ENCODE measurements at places on chromosomes 4 and X.

- no peak for DNase-seq
These were observed 15.3 kb downstream of the C4orf50 start for GRCh38 chr4:6002926-6003325.

GRCh38 chr4:8113611-8114377, 44.8 kb downstream of the ABLIM2 start:
- DNase-seq = no peak

DNA sequence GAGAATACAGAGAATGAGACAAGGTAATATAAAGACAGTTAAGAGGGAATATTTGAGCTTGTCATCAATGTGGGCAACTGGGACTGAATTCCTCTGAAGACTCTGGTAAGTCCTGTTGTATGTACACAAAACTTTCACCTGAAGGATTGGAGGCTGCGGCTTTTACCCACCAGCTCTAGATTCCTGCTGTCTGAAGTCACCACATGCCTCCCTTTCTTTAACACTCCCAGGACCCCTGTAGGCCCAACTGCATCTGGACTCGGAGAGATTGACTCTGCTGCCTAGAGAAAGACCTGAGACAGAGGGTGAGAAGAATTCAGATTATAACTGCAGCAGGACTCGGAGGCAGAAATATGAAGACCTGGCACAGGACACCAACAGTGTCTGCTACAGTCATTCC, 1048.0 kb downstream of the PDHA2 start:
- no peak for DNase-seq

DNA sequence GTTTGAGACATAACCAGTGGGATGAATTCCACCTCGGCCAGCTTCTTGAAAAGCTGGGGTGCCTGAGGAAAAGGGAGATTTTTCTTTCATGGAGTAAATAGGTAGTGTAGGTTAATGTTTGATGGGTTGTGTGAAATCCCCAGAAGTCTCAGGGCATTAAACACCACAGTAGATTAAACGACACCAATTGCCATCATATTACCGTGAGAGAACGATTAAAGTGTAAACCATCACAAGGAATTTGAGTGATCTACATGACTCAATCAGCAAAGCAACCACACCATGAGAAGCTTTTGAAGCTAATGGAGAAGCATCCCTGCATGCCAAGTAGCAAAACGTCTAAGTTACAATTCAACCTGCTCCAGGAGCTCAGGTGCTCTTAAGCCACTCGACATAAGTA, 322.5 kb upstream of the GATB start:
- DNase-seq = no peak

DNA sequence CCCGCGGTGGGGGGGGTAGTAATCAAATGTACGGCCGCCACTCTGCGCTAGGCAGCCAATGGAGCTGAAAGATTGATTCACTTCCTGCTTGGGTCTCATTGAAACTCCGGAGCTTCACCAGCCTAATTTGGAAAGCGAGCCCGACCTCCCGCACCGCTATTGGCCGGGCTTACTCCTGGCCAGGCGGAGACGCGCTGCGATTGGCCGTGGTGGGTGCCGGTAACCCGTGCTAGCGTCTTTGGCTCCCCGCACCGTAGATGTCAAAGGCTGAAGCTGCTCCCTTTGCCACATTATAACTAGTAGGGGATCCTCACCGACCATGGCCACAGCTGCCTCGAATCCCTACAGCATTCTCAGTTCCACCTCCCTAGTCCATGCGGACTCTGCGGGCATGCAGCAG, at the start of gene POU3F4:
Gene POU3F4, plus strand, starts transcription at position 285 of the 400 bp plus-strand sequence. Its CDS starts 35 bp downstream, at position 320.
- no peak for DNase-seq

DNA sequence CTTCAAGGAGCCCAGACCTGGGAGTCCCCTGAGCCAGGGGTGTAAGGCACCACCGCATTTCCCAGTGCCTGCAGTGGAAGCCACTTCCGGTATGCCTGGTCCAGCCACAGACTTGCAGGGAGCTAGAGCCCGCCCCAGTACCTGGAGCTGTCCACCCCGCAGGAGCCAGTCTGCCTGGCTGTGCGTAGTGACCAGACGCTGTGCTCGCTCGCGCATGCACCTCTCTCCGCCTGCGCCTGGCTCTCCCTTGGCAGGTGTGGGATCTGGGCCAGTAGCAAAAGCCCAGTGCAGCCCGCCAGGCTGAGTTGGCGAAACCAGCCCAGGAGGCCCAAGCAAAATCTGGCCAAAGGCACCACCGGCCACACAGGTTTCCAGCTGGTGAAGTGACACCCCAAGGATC, 973.7 kb upstream of the AGA start:
- DNase-seq = no peak

GRCh38 chr4:48909697-48910096, 3.1 kb upstream of the OCIAD2 start:
- peak; percentile 73 for DNase-seq

- DNase-seq = no peak
These were observed 334.1 kb downstream of the PCDH7 start for GRCh38 chr4:31054295-31054694.

GRCh38 chr4:46927201-46927600, 18.2 kb upstream of the COX7B2 start:
- no peak for DNase-seq

DNA sequence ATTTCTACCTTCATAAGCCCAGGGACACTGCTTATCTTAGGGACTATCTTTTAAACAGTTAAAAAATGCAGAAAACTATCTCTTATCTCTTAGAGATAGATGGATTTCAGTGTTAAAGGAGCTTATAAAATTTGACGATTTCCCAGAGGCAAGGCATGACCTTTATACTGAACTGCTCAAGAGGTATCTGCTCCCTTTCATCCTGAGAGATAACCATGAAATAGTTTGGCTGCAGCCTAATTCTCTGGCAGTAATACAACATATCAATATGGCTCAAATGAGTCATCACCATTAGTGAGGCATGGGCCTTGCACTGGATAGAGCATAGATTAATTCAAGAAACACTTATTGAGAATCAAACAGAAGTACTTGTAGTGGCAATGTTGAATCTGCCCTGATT, 348.2 kb upstream of the GRIA3 start:
- no peak for DNase-seq

DNA sequence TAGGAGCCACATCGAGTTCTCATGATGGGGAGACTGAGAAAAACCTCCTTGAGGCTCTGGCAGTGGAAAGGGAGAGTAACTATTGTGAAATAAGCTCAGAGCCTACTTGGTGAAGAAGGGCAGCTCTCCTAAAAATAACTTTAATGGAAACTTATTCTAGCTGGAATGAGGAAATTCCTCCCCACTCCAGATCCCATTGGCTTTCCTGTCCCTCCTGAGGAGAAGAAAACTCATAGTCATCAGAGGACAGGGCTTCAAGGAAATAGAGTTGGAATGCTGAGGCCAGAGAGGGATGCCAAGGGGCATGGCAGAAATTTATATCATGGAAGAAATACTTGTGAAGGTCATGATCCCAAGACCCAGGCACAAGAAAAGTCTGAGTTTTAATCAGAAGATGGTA, 70.7 kb upstream of the TAPT1 start:
- no peak for DNase-seq

- no peak for DNase-seq
These were observed 243.2 kb upstream of the NOCT start for GRCh38 chr4:138772366-138772765.

DNA sequence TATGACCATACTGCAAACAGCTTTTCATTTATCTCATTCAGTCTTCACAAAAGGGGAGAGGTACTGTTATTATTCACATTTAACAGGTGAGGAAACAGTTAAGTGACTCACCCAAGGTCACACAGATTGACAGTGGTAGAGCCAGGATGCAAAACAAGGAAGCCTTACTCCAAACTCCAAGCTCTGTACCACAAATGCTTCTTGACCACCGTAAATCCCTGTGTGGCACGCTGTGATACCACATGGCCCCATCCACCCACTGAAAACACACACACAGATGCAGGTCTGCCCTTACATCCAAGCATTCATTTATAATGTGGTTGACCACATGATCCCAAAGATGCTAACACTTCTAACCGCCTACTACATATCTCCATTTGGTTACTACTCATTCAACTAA, 129.5 kb downstream of the TSPAN5 start:
- no peak for DNase-seq

GRCh38 chr4:100113096-100113495, 77.2 kb downstream of the DDIT4L start:
- no peak for DNase-seq

DNA sequence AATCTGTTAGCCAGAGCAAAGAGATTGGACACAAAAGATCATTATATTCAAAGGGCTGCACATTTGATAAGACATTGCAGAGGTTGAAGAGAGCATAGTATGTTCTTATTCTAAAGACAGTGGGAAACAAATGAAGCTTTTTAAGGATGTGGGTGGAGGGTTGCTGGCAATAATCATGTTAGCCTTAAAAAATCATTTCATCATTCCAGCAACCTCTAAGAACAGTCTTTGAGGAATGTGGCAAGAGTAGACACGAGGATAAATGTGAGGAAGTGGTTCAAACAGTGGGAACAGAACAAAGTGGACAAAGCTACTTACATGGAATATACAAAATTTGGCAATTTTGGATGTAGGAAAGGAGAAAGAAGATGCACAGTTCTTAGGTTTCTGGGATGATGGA, 167.3 kb upstream of the SPRY1 start:
- no peak for DNase-seq

All from stimulated activated CD8-positive, alpha-beta memory T cell treated with anti-CD3 and anti-CD28 coated beads, Interleukin-15, amount 100 ng/mL, for 48 hours (primary cell).